ENCODE measurements at places on chromosomes 3 and 15.

DNA sequence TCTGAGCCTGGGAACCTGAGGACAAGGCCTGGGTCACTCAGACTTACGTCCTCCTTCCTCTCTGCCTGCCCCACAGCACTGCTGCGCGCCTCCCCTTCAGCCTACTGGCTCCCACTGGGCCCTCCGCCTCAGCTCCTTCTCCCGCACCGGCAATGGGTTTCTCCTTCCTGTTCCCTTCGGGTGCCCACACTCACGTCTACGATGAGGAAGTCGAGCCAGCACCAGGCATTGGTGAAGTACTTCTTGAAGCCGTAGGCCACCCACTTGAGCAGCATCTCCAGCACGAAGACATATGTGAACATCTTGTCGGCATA, 70.0 kb downstream of the EXOG start:
- no peak for DNase-seq

DNA sequence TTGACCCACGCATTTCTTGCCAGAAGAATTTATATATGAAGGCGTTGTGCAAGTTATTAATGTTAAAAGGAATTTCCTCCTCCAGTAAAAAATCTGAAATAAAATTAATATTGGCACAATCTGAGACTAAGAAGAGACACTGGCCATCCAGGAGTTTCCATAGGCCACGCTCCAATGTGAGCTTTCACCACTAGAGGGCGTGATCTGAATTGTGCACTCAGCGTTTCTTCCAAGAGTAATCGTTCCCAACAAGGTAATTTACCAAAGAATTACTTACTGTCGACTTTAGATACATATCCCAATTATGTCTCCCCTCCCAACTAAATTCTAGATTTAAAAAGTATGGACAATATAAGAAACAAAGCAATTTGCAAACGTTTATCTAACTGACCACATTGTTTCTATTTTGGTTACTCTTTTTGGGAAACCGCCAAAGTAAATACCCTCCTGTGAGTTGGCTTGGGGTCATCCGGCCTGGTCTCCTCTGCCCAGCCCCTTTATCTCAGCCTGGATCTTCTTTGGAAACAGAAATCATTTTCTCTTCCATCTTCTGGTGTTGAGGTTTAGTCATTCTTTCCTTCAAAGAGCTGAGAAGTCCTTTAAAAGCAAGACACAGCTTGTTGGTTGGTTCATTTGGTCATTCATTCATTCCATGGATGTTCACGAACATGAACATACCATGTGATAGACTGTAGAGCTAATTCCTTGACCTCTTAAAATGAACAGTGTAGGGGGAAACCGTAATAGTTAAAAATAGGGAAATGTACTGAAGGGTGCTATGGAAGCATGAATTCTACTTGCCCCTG, 26.2 kb downstream of the POLR2M start:
- DNase-seq, result peak; percentile 47

GRCh38 chr3:177932750-177933660, 603.2 kb upstream of the KCNMB2 start:
- DNase-seq, result no peak

- no peak for DNase-seq
Measured at GRCh38 chr3:182889948-182890629, 90.2 kb downstream of the DCUN1D1 start.

GRCh38 chr3:53693451-53693850, 152.8 kb downstream of the CHDH start:
- DNase-seq, result no peak

- DNase-seq, result no peak
Measured at GRCh38 chr3:173617490-173617889, 219.9 kb downstream of the NLGN1 start.

DNA sequence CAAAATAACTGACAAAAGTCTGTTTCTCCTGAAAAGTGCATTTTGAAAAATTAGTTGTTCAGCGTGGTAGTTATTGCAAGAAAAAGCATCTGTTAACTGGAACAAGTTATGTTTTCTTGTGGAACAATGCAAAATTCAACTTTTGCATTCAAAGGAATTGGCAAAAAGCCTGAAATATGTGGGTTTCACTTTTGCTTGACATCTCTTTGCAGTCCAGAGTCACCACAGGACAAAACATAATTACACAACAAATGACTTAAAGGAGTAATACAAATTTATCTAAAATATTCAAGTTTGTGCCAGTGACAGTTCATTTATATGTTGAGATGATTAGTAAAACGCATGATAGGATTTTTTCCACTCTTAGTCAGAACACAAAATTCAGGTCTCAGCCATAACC, 96.3 kb upstream of the P2RY1 start:
- DNase-seq, result no peak

DNA sequence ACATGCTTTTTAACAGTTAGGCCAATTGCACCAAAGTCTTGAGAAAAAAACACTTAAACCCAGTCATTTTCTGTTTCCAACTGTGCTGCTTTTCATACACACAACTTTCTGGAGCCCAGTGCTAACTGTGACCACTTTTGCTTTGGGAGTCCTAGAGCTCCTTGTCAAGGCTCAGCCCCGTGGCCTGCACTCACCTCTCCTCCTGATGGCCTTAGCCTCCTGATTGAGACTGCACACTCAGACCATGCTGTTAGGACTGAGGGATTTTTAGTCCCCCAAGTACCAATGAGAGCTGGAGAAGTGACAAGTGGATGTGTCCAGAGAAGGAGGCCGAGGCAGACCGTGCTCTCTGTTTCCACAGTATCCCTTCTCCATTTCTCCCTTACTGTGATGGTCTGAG, 15.2 kb upstream of the RARRES1 start:
- DNase-seq, result no peak

DNA sequence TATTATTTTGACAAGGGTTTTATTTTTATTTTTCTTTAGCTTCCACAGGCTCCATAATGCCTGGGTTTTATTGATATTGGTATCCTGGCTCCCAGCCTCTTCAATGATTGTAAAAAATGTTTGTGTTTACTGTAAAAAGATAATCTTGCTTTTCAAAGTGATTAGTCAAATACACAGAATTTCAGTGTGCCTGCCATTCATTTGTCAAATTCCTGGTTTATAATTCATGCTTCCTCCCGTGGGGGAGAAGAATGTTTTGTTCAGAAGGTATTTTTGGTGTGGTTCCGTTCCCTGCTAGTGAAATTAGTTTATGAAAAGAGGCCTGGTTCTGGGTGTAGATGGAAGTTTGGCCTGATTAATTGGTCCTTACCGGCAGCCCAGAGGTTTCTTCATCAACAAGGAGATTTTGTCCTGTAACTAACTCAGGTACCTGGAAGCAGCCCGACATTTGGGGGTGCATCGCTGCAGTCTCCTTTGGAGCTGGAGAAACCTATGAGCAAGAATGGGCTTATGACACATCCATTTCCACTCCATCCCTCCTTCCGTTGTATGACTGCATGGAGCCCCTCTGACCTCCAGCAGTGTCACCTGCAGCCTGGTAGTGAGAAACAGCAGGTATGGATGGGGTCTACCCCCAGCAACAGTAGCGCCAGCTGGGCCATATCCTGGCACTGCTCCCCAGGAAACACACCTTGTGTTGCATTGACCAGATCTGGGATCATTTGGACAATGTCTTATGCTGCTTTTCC, 101.5 kb downstream of the PGPEP1L start:
- no peak for DNase-seq

- DNase-seq, result no peak
Measured at GRCh38 chr3:182023843-182024242, 312.1 kb downstream of the SOX2 start.

GRCh38 chr3:194257151-194257621, 93.9 kb downstream of the CPN2 start:
- no peak for DNase-seq

DNA sequence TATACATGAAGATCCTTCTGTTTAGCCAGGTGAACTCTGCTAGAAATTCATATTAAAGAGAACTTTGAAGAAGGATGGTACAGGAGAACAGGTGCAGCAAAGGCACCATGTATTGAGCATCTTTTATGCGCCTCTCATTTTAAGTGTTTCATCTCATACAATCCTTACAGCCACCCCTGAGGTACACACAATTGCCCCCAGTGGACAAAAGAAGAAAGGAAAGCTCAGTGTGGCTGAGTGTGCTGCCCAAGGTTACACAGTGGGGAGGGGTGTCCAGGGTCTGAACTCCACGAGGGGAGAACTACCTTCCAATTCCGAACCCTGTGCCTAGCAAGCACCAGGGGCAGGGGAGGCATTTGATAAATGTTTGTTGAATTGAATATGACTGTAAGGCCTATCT, 98.6 kb downstream of the MECOM start:
- DNase-seq, result no peak

DNA sequence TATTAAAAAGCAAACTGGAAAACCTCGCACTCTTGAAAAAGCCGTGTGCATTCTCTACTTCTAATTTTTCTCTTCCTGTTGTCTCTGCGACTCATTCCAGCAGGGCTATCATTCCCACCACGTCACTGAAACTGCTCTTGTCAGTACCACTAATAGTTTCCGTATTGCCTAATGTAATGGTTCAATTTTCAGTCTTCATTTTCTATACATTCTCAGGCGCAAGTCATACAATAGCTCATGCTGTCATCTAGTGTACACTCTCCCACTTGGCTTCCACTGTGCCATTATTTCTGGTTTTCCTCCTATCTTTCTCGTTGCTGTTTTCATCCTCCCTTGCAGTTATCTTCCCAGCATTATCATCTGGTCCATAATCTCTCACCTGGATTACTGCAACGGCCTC, 160.2 kb downstream of the SPATA16 start:
- DNase-seq, result no peak

DNA sequence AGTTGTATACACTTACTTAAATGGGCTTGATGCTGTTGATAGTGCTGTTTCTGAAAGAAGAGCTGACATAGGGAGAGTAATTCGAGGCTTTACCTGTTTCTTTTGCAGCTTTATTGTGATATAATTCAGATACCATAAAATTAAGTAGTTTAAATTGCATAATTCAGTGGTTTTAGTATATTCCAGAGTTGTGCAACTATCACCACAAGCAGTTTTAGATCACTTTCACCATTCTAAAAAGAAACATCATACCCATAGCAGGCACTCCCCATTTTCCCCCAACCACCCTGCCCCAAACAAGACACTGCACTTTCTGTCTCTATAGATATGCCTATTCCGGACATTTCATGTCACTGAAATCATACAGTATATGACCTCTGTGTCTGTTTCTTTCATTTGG, 98.5 kb downstream of the MTHFS start:
- DNase-seq, result no peak

- no peak for DNase-seq
Measured at GRCh38 chr15:90572893-90573292, 43.2 kb downstream of the CRTC3 start.

GRCh38 chr3:193595939-193596487, 3.0 kb downstream of the OPA1 start:
- no peak for DNase-seq

DNA sequence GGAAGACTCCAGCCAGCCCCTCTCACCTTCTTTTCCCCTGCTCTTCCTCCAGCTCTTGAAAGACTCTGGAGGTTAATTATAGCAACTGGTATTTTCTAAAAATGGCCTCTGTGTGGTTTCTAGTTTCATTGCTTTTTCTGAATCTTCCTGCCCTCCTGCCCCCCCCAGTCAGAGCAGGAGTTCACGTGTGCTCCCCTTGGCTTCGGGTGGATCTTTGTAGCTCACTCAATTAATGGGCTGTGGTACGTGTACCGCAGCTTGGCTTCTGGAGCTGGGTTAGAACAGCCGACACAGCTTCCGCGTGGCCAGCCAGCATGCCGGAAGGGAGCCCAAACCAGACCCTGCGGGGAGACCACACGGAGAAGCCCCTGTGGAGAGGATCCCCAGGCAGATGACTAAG, 31.5 kb downstream of the TM2D3 start:
- no peak for DNase-seq

DNA sequence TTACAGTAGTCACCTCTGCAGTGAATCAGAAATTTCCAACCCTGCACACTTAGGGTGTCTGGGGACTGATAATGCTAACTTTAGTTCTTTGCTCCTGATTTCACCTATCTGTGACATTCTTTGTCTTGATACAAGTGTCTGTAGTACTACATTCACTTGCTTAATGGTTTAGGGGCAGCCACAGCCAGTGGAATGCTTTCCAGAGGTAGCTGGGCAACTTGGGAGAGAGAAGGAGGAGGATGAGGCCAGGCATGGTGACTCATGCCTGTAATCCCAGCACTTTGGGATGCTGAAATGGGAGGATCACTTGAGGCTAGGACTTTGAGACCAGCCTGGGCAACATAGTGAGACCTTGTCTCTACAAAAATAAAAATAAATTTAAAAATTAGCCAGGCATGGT, 8.5 kb downstream of the BAHD1 start:
- DNase-seq, result no peak

DNA sequence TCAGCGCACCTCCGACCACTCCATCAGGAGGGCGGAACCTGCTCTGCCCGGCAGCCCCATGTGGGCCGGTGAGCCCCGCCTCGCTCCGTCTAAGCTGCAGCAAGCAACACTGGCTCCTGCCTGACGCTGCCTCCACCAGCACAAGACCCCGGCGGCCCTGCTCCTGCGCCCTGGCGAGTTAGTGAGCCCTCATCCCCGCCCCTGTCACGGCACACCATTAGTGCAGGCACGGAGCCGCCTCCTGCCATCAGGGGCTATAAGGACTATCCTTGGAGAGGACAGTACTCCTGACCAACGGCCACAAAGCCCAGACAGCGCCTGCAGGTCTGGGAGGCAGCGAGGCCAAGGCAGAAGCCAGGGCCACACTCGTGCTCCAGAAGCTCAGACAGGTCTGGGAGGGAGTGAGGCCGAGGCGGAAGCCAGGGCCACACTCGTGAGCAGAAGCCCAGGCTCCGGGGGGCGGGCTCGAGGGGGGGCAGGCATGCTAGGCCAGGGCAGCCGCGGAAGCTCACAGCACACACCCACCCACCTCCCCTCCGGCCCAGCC, 39.4 kb downstream of the TNK2 start:
- no peak for DNase-seq

GRCh38 chr15:39582286-39582976, 1.6 kb downstream of the THBS1 start:
- DNase-seq, result no peak

DNA sequence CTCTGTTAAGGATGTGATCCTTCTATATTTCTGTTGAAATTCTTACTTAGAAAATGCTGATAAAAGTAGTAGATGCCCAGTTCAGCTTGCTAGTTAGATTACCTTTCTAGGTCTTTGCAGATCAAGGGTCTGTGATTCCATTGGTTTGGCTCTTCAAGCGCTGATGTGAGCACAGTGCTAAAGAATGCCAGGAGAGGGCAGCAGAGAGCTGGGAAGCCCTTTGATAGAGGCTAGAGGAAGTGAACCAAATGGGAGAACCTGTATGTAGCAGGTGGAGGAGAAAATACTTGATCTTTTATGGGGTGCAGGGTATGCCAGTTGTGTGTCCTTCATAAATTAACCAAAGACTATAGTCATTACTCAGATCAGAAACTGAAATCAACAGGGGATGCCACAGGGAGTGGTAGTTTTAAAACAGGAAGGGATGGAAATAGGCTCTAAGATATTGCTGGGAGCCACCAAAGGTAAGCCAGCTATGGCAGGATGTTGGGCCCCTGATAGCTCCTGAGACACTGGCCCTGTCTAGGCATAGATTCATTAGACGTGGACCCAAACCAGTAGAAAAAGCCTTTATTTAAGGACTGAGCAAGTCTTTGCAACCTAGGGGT, 677.4 kb downstream of the SQOR start:
- DNase-seq, result peak; percentile 39
